ENCODE measurements at places on chromosomes 1 and 21.

GRCh38 chr1:65147424-65148177 is 402 bp upstream of the AK4 start:
- DNase-seq: no peak

GRCh38 chr1:229862017-229862774 is 204.8 kb upstream of the GALNT2 start:
- no peak for DNase-seq

DNA sequence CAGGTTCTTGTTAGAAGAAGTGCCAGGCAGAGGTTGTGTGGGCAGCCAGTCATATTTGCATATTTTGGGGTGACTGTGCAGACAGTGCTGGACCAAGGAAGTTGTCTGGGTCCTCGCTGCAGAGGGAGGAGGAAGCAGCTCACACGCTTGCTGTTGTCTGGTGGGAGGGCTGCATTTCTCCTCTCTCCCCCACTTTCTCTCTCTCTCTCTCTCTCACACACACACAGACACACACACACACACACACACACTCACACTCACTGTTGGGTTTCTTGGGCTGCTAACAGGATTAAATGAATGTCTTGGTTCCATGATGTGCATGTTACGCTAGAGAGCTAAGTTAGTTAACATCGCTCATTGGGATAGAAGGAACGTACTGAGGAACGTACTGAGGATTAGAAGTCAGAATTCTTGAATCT is 72.9 kb downstream of the AGPAT3 start:
- DNase-seq: no peak

DNA sequence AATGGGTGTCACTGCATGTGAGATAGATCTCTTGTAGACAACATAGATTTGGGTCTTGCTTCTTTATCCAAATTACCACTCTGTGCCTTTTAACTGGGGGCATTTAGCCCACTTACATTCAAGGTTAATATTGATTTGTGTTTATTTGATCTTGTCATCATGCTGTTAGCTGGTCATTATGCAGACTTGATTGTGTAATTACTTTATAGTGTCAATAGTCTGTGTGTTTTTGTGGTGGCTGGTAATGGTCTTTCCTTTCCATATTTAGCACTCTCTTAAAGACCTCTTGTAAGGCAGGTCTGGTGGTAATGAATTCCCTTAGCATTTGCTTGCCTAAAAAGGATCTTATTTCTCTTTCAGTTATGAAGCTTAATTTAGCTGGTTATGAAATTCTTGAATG is 29.6 kb downstream of the ZNF691 start:
- DNase-seq: no peak

- DNase-seq: no peak
Observed at GRCh38 chr1:13732971-13733667, 33.1 kb downstream of the PRDM2 start.
